NCI-H510A (cell line): ENCODE measurements at places on chromosomes 11 and 22.
A peak's percentile ranks its signal among the peaks of the same experiment; 100 is the strongest.

DNA sequence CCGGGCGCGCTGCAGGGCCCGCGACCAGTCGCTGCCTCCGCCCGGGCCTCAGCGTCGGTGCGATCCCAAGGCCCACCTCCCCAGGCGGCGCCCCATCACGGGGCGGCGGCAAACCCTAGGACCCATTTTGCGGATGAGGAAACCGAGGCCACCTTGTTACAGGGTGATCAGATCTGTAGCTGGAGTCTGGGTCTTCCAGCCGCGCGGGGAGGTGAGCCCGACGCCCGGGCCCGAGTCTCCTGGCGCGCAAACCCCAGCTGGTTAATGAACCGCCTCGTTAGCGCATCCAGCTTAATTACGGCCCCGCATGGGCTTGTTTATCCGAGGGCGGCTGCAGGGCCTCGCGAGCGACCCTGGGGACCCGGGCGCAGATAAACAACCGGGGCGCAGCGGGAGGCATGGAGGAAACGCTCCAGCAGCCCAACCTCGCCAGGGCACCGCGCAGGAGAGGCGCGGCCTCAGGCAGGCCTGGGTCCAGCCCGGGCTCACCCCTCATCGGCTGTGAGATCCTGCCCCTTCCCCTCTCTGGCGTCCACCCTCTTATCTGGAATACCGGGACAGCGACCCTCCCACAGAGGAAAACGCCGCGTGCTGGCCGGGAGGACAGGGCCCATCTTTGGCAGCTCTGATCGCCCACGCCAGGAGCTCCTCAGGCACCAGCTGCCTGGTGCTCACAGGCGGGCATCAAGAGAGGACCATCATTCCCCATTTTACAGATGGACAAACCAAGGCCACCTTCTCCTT, 14.7 kb downstream of the OTUB1 start:
- DNase-seq: no peak

GRCh38 chr11:101862391-101863233, 52.2 kb upstream of the CEP126 start:
- peak; percentile 10 for DNase-seq

- DNase-seq: no peak
These were observed 21.5 kb downstream of the CASP4 start for GRCh38 chr11:104946907-104947306.

DNA sequence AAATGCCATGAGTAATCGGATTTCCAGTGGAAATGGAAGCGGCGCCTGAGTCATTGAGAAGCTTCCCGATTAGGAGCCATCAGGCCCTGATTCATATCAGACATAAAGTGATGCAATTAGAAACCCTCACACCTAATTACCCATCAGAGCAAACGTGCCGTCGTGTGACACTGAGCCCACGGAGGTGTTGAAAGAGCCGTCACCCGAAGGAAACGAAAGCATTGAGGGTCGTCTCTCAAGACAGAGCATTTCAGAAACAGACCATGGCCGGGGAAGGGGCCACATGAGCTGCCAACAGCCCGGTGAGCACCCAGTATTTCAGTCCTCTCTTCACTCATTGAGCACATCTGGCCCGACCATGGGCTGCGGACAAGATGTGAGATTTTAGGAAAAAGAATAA, 829.3 kb downstream of the TBC1D22A start:
- DNase-seq: no peak

DNA sequence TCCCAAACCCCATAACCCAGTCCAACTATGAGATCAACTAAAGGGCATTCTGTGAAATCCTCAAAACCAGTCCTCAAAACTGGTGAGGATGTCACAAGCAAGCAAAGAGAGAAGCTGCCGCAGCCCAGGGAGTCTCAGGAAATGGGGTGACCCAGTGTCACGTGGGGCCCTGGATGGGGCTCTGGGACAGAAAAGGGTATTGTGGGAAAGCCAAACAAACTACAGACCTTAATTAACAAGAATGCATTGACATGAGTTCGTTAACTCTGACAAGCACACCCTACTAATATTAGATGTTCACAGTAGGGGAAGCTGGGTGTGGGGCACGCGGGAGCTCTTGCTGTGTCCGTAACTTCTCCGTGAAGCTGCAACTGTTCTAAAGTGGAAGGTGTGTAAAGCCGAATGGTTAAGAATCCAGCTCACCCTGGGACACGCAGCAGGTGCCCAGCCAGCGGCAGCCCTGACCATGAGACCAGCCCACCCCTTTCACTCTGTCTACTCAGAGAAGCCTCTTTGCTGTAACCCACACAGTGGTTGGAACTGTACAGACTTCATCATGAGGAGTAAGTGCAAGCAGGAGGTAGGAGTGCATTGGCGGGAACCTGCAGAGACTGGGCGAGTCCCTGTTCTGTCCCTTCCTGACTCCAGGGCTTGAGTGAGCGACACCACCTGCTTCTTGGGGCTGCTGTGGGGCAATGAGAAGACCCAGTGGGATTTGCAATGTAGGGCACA, 17.9 kb downstream of the LINC01488 start:
- no peak for DNase-seq

- DNase-seq: no peak
These were observed 1.7 kb downstream of the SEZ6L start for GRCh38 chr22:26170795-26171580.

GRCh38 chr11:116302756-116303155, 470.0 kb downstream of the BUD13 start:
- DNase-seq: no peak

GRCh38 chr11:2259466-2259830, 10.9 kb downstream of the ASCL2 start:
- DNase-seq: no peak

GRCh38 chr22:17460895-17461294, 91.6 kb downstream of the CECR2 start:
- no peak for DNase-seq

- DNase-seq: no peak
These were observed 4.4 kb downstream of the BIK start for GRCh38 chr22:43114958-43115357.

DNA sequence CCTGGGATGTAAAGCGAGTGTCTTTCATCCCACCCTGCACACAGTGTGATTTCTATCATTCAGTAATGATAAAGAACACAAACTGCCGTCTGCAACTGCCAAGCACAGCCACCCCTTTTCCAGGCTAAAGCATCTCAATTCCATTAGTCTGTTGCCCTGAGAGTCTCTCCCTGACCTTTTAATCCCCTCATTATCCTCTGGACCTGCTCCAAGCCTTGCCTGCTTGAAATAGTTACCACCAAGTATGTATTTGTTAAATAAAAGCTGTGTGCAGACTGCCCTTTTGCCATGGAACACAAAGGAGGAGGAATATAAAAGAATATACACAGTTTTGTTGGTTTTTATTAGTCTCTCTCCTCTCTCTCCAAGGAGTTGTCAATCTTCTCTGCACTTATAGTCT, 13.0 kb downstream of the GRAP2 start:
- DNase-seq: no peak

DNA sequence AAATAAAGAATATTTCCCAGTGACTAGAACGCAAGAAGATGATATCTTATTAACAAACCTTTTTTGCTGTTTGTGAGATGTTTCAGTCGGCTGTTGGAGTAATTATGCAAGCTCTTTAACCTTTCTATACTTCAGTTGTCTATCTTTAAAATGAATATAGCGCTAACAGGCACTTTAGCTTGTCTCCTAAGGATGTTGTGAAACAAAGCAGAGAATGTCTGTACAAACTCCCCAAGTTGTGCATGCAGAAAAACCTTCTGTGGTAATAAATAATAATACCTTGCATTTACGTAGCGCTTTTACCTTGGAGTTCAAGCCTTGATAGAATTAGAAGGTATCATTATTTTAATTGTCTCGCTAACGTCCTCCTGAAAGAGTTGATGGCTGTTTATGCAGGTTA, 1.9 kb upstream of the KDM2A start:
- DNase-seq: no peak

DNA sequence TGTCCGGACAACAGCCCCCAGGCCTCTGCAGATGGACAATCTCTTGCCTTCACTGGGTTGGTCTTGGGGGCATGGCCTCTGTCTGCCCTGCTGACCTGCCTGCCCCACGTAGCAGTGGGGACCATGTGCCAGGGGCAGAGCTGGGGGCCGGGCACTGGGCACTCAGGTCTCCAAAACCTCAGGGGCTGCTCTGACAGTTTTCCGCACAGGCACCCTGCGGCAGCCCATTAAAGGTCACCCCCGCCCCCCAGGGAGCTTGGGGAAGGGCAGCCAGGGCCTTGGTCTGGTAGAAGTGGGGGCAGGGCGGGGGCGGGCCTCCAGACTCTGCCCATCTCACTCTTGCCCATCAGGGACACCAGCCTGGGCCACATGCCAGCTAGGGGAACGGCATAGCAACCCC, 49.9 kb downstream of the WNT7B start:
- no peak for DNase-seq

DNA sequence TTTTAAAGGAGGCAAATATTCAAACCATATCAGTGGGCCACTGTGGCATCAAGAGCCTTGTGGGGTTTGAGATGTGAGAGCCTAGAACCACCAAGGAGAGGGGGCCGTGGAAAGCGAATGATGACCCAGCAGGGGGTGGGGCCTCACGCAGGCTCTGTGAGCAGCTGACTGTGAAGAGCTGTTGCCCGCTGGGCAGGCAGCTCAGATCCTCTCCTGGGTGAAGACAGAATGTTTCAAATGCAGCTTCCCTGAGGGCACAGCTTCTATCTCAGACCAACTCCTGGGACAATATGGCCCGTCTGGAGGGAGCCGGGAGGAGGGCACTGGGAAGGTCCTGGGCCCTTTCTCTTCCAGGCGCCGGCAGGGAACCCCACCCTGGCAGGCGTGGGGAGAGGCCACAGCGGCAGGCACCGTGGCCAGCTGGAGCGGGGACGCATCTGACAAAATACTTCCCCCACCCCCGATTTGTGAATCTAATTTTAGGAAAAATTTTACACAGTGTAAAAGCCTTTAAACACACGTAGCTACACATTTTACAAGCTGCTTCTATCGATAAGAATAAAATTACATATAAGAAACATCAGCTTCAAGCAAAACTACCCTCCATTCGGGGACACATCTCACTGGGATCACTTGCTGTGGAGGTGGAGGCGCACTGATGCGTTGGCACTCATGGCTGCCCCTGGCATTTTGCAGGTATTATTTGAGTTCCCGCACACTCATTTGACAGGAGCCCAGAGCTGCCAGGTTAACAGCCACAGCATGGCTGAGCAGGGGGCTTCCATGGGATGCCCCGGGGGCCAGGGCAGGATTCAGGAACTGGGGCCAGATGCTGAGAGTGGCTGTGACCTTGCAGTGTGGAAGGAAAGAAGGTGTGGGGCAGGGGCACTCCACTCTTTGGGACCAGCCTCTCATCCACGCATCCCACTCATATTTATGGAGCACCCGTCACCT, 40.3 kb downstream of the PARVG start:
- DNase-seq: no peak

DNA sequence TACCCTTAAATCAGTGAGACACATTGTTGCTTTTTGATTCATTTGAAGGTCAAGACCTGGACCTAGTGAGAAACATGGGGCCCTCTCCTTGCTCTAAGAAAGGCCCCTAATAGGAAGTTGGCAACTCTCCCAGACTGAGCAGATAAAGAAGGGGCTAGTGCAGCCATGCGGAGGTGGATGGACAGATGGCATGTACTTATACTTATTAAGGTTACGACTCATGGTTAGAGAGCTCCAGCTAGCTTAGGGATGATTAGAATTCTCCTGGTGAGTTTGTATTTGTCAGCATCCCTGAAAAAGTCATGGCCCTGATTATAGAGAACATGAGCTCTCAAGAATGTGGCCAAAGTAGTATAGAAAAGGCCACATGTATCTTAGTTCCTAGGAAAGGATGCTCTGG, 112.1 kb upstream of the BDNF start:
- no peak for DNase-seq
